ENCODE measurements at places on chromosomes 2 and 18.

- DNase-seq, result no peak
Observed at GRCh38 chr2:80217446-80217845, 87.1 kb downstream of the LRRTM1 start.

DNA sequence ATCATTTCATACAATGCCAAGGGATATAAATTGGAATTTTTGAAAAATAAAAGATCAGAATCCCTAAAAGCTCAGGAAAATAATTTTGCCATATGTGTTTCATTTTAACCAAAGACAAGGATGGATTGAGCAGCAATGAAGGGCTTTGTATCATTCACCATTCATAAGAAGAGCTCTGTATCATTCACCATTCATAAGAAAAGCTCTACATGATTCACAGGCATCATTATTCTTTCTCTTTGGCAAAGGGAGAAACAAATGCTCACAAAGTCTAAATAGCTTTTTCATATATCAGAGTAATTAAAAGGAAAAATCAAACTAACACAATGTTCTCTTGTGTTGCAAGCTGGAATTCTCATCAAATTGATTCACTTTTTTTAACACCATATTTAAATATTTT, 169.1 kb upstream of the MC4R start:
- no peak for DNase-seq

DNA sequence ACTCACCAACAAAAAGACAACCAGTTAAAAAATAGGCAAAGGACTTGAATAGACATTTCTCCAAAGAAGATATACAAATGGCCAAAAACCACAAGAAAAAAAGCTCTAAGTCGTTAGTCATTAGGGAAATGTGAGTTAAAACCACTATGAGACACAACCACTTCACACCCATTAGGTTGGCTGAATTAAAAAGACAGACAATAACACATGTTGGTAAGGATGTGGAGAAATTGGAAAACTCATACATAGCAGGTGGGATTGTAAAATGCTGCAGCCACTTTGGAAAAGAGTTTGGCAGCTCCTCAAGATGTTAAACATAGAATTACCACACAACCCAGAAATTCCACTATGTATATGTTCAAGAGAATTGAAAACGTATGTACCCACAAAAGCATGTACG, 117.6 kb upstream of the SPATS2L start:
- no peak for DNase-seq

GRCh38 chr2:227366769-227367426, 12.2 kb downstream of the TM4SF20 start:
- DNase-seq, result no peak

DNA sequence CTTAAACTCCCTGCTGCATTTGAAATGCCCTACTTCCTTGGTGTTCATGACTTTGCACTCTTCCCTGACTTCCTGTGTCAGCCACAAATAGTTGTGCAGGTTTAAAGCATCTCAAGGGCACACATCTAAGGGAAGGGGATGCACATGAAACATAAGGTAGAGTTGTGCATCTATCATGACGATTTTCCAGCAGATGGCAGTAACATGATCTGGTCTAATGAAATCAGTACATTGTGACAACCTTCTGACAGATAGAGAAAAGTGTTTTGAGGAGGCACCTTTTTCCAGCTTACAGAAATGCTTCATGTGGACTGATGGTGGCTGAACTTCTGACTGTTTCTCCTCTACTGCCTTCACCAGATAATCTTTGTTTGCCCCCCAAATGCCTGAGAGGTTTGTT, 238.9 kb downstream of the XIRP2 start:
- no peak for DNase-seq

GRCh38 chr2:174341995-174342685, 7.4 kb downstream of the SP9 start:
- no peak for DNase-seq

DNA sequence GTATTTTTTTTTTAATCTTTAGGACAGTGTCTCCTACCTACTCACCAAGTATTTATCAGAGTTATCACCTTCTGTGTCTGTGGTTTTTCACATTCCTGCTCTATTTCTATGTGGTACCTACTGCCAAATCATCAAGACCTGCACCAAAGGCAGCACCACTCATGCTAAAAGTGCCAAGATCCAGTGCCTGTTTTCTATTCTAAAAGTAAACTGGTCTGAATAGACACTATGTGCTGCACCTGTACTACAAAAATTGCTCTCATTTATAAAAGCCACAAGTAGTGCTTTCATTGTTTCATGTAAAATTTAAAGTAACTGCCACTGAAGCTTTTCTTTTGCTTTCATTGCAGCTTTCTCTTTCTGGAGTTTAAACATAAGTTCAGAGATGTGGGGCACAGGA, 103.9 kb upstream of the GULP1 start:
- DNase-seq, result no peak

DNA sequence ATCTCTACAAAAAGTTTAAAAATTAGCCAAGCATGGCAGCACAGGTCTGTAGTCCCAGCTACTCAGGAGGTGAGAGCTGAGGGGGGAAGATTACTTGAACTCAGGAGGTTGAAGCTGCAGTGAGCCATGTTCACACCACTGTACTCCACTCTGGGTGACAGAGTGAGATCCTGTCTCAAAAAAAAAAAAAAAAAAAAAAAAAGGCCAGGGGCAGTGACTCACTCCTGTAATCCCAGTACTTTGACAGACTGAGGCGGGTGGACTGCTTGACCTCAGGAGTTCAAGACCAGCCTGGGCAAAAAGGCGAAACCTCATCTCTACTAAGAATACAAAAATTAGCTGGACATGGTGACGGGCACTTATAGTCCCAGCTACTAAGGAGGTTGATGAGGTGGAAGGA, 37.0 kb downstream of the PUM2 start:
- DNase-seq, result no peak

All from GM06990 (cell line).